ENCODE measurements at places on chromosomes 16 and 17. TPM values are rescaled to one million over a fixed set of nuclear protein-coding genes. Genes with fewer than 3 reads are reported as not detected.
A peak's percentile ranks its signal among the peaks of the same experiment; 100 is the strongest.

DNA sequence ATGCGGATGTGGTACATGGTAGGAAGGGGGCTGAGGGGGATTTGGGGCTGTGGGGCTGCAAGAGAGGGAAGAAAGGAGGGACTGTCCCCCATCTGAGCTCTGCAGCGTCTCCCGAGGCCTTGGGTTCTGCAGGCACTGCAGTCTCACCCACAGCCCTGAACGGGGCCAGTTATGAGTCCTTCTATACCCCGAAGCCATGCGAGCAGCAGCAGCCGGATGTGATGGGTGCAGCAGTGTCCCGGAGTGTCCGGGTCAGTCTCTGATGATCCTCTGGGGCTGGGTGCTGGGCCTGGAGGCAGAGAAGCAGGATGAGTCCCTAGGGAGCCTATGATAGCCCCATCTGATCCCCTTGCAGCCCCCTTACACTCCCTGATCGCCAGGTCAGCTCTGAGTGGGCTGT, 41.5 kb downstream of the CPNE2 start:
- DNase-seq = no peak
- no peak overlapping the region for H3K27ac ChIP-seq
- H3K4me3 ChIP-seq = no peak overlapping the region

DNA sequence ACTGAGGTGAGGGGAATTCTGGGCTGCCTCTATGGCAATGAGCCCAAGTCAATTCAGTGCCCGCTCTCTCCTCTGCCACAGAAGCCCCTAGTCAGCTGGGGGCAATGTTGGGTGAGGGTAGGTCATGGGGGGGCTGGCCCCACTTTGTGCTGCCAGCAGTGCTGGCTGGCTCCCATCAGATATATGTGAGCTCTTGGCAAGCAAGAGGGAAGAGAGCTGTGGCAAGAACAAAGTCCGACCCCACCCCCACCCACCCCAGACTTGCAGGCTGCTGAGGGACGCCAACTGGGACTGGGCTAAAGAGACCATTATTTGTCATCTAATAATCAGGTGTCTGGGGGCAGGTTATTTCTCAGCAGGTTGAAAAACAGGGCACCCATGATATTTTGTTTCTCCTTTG, 89.4 kb downstream of the YPEL2 start:
- no peak for DNase-seq
- H3K27me3 ChIP-seq = no peaks in the 10 kb centered on the region
- H3K27ac ChIP-seq = no peak overlapping the region

The CA5A gene
- total RNA-seq = not detected

The KRTAP2-3 gene
- not detected for total RNA-seq

DNA sequence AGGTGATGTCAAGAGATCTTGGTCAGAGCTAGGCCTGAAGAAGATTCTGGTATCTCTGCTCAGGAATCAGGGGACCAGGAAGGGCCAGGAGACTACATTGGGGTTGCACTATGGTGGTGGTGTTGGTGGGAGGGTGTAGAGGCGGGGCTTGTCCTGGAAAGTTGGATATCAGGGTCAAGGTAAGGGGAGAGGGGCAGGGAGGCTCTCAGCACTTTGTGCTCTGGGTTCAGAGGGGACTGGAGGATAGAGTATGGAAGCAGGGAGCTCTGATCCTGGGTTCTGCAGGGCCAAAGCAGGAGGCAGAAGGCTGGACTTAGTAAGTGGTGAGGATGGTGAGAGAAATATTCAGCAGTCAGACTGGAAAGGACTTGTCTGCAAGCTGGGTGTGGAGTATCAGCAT, 3.0 kb downstream of the NOL3 start:
- no peaks in the 10 kb centered on the region for H3K4me1 ChIP-seq
- DNase-seq = no peak
- H3K4me3 ChIP-seq = peak overlapping the region; percentile 0
- peaks cover 2% of the 10 kb centered on the region for H3K27me3 ChIP-seq

The TMEM106A gene
- total RNA-seq = 37.2 TPM

DNA sequence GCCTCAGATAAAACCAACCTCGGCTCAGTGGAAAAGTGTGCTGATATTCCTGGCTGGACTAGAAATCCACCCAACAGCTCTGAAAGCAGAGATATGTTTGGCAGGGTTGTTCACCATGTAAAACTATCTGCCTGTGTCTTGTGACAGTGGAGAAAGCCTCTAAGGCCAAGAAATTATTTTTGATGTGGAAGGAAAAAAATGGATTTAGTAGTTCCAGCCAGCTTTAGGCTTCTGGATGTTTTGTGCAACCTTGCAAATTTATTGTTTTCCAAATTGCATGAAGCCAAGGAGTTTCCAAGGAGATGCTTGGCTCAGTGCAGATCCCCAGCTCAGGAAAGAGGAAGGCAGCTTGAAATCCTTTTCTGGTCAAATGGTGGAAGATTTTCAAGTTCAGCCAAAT, 31.6 kb downstream of the TEKT5 start:
- H3K27me3 ChIP-seq = no peaks in the 10 kb centered on the region
- H3K4me1 ChIP-seq = no peaks in the 10 kb centered on the region
- no peak overlapping the region for H3K27ac ChIP-seq
- H3K4me3 ChIP-seq = no peak overlapping the region
- no peak for DNase-seq

GRCh38 chr17:43820759-43821158, 12.2 kb downstream of the MPP3 start:
- H3K4me1 ChIP-seq = no peaks in the 10 kb centered on the region
- H3K27me3 ChIP-seq = no peaks in the 10 kb centered on the region
- peak; percentile 41 for DNase-seq
- H3K4me3 ChIP-seq = no peak overlapping the region
- no peak overlapping the region for H3K27ac ChIP-seq
- no peaks in the 10 kb centered on the region for H3K36me3 ChIP-seq

GRCh38 chr17:77826132-77826873, 132.2 kb upstream of the TNRC6C start:
- H3K27me3 ChIP-seq = no peaks in the 10 kb centered on the region
- H3K27ac ChIP-seq = no peak overlapping the region
- H3K4me3 ChIP-seq = no peak overlapping the region
- peak; percentile 42 for DNase-seq
- no peaks in the 10 kb centered on the region for H3K4me1 ChIP-seq

The C17orf50 gene
- not detected for total RNA-seq

Measured in aorta (tissue), 5 donors.